ENCODE measurements at places on chromosomes 11 and 22. TPM values are rescaled to one million over a fixed set of nuclear protein-coding genes. Genes with fewer than 3 reads are reported as not detected.
A peak's percentile ranks its signal among the peaks of the same experiment; 100 is the strongest.

Gene SPDYC
- total RNA-seq: not detected

Gene MMP7
- not detected for total RNA-seq

Gene DENND6B
- total RNA-seq: 1.7 TPM

Gene CCDC188
- total RNA-seq: 0.32 TPM

Gene NOL12
- 14.1 TPM for total RNA-seq

Gene SESN3
- 6.0 TPM for total RNA-seq

Gene OR8H2
- total RNA-seq: not detected

Gene PARVG
- 3.1 TPM for total RNA-seq

- peak; percentile 65 for DNase-seq
These were observed 13.9 kb upstream of the TXNRD2 start for GRCh38 chr22:19955241-19956128.

DNA sequence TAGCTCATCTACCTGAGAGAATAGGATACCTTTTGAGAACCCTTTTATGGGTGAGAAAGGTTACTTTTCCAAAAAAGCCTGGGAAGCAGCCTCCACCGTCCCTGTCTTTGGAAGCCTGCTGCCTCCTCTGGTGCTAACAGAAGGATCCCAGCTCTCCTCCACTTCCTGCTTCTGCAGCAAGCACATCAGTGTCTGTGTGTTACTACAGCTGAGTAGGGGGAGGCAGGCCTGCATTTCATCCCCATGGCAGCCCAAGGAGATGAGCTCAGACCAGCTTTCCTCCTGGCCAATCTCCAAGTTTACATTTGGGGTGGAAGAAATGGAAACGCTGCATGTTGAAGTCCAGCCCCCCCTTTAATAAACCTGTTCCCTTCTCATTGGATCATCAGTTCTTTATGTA lies 7.4 kb upstream of the CCDC34 start:
- no peak for DNase-seq

GRCh38 chr22:26401726-26402125 lies 27.3 kb upstream of the ASPHD2 start:
- DNase-seq: no peak

DNA sequence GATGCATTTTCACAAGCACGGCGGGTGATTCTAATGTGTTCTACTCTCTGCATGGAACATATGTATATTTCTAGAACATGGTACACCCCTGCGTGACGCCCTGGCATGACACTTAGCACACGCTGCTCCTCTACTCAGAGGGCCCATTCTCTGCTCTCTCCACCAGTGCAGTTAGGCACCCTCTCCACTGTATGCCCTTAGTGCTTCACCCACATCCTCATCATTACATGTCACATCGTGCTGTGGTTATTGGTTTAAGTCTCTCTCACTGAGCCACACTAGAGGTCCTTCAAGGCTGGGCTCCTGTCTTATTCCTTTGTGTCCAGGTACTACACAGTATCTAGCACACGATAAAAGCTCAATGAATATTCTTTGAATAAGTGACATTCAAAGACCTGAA lies 16.7 kb downstream of the TMPRSS13 start:
- DNase-seq: no peak

GRCh38 chr11:13284776-13285588 lies 7.4 kb downstream of the BMAL1 start:
- DNase-seq: no peak

GRCh38 chr11:30326114-30326778 lies 3.3 kb downstream of the ARL14EP start:
- DNase-seq: no peak

GRCh38 chr22:37418627-37419369 lies 8.5 kb downstream of the ELFN2 start:
- DNase-seq: no peak

GRCh38 chr11:35253237-35253636 lies 114.3 kb downstream of the CD44 start:
- DNase-seq: no peak

- DNase-seq: no peak
These were observed 32.7 kb downstream of the GRAMD4 start for GRCh38 chr22:46652847-46653331.

DNA sequence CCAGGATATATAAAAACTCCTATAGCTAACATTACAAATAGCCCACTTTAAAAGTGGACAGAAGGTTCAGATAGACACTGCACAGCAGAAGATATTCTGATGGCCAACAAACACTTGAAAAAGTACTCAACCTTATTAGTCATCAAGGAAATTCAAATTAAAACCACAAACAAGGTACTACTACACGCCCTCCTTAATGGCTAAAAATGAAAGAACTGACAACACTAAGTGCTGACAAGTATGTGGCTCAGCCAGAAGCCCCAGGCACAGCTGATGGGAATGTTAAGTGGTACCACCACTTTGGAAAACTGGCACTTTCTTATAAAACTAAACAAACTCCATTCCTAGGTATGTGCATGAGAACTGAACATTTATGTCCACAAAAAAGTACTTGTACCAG lies 320.1 kb downstream of the TBC1D22A start:
- no peak for DNase-seq

GRCh38 chr11:66150140-66150539 lies 80.1 kb downstream of the PACS1 start:
- no peak for DNase-seq

GRCh38 chr11:26839911-26840698 lies 118.2 kb upstream of the SLC5A12 start:
- DNase-seq: no peak

- peak; percentile 32 for DNase-seq
These were observed 51.6 kb downstream of the PARVB start for GRCh38 chr22:44075670-44076069.
